A549 treated with dexamethasone at 1 μM for 4 hours (cell line): ENCODE measurements at places on chromosomes 6 and 20. TPM values are rescaled to one million over a fixed set of nuclear protein-coding genes. Genes with fewer than 3 reads are reported as not detected.

The APOBEC2 gene
- not detected in 5 replicates for total RNA-seq

The BNIP5 gene
- 0.02 to 0.05 TPM (median 0.03 TPM) in 5 replicates for total RNA-seq

The TFAP2C gene
- 11.1 to 14.9 TPM (median 12.9 TPM) in 5 replicates for total RNA-seq

The SLA2 gene
- 0.08 to 0.12 TPM (median 0.12 TPM) in 5 replicates for total RNA-seq

The LAMA2 gene
- 0.22 to 0.82 TPM (median 0.65 TPM) in 5 replicates for total RNA-seq

The CDSN gene
- total RNA-seq, result 0.04 to 0.08 TPM (median 0.06 TPM) in 4 of 5 replicates, not detected in the other

The CGAS gene
- total RNA-seq, result 3.3 to 4.5 TPM (median 4.1 TPM) in 5 replicates

The PROKR2 gene
- total RNA-seq, result not detected in 5 replicates

The DEK gene
- 77.4 to 95.0 TPM (median 92.2 TPM) in 5 replicates for total RNA-seq

The MRPS18A gene
- total RNA-seq, result 47.9 to 55.2 TPM (median 51.5 TPM) in 5 replicates

The HLA-DQA1 gene
- not detected in 5 replicates for total RNA-seq

The C6orf15 gene
- total RNA-seq, result 0.07 TPM in 1 of 5 replicates, not detected in the others

The TBC1D22B gene
- total RNA-seq, result 4.5 to 6.0 TPM (median 5.6 TPM) in 5 replicates

The RUNX2 gene
- 1.4 to 1.9 TPM (median 1.6 TPM) in 5 replicates for total RNA-seq

The METTL24 gene
- total RNA-seq, result not detected in 5 replicates

The PKHD1 gene
- not detected in 5 replicates for total RNA-seq

The EDEM2 gene
- 50.1 to 59.6 TPM (median 58.6 TPM) in 5 replicates for total RNA-seq

The TDP2 gene
- 26.1 to 33.2 TPM (median 29.8 TPM) in 5 replicates for total RNA-seq

The BANF2 gene
- total RNA-seq, result not detected in 5 replicates

The ZNF391 gene
- 0.24 to 0.64 TPM (median 0.27 TPM) in 5 replicates for total RNA-seq

The RBM12 gene
- total RNA-seq, result 65.9 to 125 TPM (median 113 TPM) in 5 replicates

The PRL gene
- total RNA-seq, result not detected in 5 replicates

The SIM1 gene
- total RNA-seq, result not detected in 5 replicates

The TNF gene
- 0.06 TPM in 1 of 5 replicates, not detected in the others for total RNA-seq

The POLR1H gene
- 29.0 to 31.5 TPM (median 30.1 TPM) in 5 replicates for total RNA-seq

The APCDD1L gene
- 0.07 to 0.18 TPM (median 0.11 TPM) in 4 of 5 replicates, not detected in the other for total RNA-seq

The TCF21 gene
- total RNA-seq, result 0.02 to 0.06 TPM (median 0.04 TPM) in 4 of 5 replicates, not detected in the other

The SEL1L2 gene
- total RNA-seq, result not detected in 5 replicates

The FRK gene
- total RNA-seq, result 1.1 to 2.0 TPM (median 1.6 TPM) in 5 replicates

The TMEM217 gene
- 0.35 to 1.1 TPM (median 0.60 TPM) in 5 replicates for total RNA-seq

The DDO gene
- 0.06 to 0.15 TPM (median 0.09 TPM) in 5 replicates for total RNA-seq

The LHFPL5 gene
- total RNA-seq, result 0.08 to 0.17 TPM (median 0.16 TPM) in 3 of 5 replicates, not detected in the others

The DUSP15 gene
- total RNA-seq, result 0.49 to 0.98 TPM (median 0.66 TPM) in 5 replicates

The XKR7 gene
- total RNA-seq, result 0.01 TPM in 2 of 5 replicates, not detected in the others

The COL9A1 gene
- 0.06 TPM in 1 of 5 replicates, not detected in the others for total RNA-seq

The PRND gene
- total RNA-seq, result 0.01 TPM in 1 of 5 replicates, not detected in the others

The DCDC2 gene
- 2.4 to 3.2 TPM (median 2.7 TPM) in 5 replicates for total RNA-seq

The MUC21 gene
- total RNA-seq, result 0.02 TPM in 1 of 5 replicates, not detected in the others

The PABPC1L gene
- total RNA-seq, result 7.9 to 18.0 TPM (median 13.1 TPM) in 5 replicates

The ZBP1 gene
- total RNA-seq, result not detected in 5 replicates

The PTCRA gene
- not detected in 5 replicates for total RNA-seq

The SOX12 gene
- total RNA-seq, result 17.7 to 28.2 TPM (median 27.1 TPM) in 5 replicates

The MOG gene
- not detected in 5 replicates for total RNA-seq

The E2F3 gene
- total RNA-seq, result 11.0 to 13.5 TPM (median 11.5 TPM) in 5 replicates

The MAP7 gene
- total RNA-seq, result 18.8 to 29.1 TPM (median 25.7 TPM) in 5 replicates

The CRISP2 gene
- total RNA-seq, result not detected in 5 replicates
